ENCODE measurements at places on chromosomes 3 and 15.

DNA sequence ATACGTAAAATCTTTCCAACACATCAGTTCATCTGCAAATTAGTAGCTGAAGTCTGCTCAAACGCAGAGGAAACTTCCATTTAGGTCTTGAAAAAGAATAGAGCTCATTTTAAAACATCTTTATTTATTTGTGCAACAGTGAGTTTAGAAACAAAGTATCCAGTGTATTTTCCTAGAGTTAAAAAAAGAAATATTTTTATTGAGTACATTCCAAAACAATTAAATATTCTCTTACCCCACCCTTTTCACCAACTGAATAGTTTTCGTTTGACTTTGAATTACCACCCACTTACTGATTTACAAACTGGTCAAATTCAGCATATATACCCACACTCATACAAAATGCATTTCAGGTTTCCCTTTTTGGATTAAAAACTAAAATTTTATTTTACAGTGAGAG lies 104.7 kb downstream of the ZBTB20 start:
- DNase-seq: no peak

- DNase-seq: no peak
Measured at GRCh38 chr3:102174832-102175374, 259.9 kb upstream of the ZPLD1 start.

DNA sequence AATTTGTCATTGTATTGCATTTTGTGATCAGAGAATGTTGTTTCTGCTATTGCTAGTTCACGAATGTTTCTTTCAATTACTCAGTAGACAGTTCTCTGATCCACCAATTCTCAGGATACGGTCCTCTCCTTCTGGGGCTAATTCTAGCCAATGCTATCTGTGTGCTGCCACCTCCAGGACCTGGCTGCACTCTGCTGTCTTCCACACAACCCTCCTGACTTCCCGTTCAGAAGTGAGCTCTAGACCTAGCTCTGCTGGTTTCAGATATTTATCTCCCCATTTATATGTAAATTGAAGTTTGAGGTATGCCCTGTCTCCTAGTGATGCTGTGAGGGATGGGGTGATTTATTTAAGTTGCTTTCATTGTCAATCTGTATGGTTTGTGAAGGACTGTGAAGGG lies 21.7 kb upstream of the UBL7 start:
- DNase-seq: no peak

GRCh38 chr15:63729115-63729884 lies 104.4 kb downstream of the HERC1 start:
- DNase-seq: no peak

DNA sequence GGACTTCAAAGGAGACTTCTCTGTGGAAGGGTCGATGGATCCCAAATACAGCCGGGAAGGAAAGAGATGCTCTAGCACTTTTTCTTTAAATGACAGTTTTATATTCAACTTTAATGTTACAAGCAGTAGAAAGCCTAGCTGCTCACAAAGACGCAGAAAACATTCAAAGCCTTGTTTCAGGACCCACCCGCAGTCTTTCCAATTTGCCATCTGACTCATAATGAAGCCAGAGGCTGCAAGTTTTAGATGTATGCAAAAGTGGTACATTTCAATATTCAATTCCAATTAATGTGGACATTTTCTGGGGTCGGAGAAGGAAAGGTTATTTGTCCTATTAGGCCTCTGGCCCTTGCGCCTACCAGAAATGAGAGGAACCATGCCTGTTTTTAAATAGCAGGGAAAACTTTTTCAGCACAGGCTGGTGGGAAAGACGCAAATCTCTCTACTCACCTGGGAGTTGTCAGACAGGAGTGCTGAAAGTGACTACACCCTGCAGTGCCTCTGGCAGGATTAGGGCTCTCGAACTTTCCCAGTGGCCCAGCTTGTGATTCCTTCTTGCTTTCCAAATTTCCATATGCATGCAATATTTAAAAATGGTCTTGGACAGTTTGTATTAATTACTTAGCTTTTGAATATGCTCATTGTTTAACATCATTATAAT lies 117.4 kb upstream of the MBNL1 start:
- DNase-seq: no peak

DNA sequence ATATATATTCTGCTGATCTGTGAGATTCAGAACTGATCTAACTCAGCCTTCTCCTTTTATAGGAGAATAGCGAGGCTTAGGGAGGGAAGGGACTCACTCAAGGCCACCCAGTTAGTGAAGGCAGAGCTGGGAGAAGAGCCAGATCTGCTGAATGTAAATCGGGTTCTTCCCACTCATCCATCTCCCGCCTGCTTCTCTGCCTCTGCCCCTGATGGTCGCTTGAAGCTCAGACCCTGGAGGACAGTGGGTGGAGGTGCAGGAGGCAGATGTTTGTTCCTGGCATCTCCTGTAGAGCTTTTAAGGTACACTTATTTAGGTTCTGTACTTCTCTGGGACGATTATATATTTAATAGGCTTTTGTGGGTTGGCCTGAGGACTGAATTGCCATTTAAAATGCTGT lies 4.3 kb downstream of the PDIA5 start:
- DNase-seq: no peak

- no peak for DNase-seq
Measured at GRCh38 chr3:48474619-48475018, 28.1 kb downstream of the ATRIP start.

- DNase-seq: no peak
Measured at GRCh38 chr3:166029507-166029906, 192.3 kb upstream of the BCHE start.

GRCh38 chr3:129635656-129636055 lies 29.2 kb upstream of the PLXND1 start:
- no peak for DNase-seq

GRCh38 chr3:179630753-179631451 lies 21.9 kb upstream of the USP13 start:
- DNase-seq: no peak

DNA sequence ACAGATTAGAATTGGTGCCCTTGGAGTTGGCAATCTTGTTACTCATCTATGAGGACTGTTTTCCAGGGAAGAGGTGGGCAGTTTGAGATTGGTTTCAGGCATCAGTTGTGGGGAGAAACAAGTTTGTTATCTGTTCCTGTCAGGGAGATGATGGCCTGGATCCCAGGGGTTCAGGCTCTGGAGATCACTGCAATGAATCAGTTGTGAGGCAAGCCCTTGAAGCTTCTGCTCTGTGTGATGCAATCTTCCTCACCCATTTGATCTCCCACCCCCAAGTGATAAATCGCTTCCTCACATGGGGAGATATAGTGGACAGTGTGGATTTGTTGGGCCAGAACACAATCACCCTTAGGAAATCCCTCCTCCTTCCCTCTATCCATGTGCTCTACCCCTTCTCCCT lies 276.6 kb upstream of the LRTM1 start:
- DNase-seq: no peak

GRCh38 chr3:150760431-150761200 lies 2.4 kb downstream of the SIAH2 start:
- DNase-seq: no peak

DNA sequence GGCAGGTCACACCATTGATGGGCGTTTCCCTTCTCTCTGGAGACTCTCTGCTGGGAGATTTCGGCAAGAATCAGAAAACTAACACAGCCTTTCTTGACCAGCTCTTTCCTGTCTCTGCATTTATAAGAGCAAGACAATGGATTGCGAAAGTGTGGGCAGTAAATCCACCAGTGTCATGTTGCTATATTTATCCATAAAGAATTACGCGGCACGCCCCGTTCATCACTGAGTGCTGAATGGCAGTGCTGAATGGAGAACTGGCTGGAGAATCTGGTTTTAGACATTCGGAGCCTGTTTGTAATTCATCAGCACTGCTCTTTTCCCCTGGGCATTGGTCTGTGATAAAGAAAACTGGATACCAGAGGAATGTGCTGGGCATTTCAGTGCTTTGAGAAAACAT lies 2.0 kb upstream of the CEMIP start:
- DNase-seq: no peak

- no peak for DNase-seq
Measured at GRCh38 chr3:12832350-12833221, 8.8 kb downstream of the RPL32 start.

DNA sequence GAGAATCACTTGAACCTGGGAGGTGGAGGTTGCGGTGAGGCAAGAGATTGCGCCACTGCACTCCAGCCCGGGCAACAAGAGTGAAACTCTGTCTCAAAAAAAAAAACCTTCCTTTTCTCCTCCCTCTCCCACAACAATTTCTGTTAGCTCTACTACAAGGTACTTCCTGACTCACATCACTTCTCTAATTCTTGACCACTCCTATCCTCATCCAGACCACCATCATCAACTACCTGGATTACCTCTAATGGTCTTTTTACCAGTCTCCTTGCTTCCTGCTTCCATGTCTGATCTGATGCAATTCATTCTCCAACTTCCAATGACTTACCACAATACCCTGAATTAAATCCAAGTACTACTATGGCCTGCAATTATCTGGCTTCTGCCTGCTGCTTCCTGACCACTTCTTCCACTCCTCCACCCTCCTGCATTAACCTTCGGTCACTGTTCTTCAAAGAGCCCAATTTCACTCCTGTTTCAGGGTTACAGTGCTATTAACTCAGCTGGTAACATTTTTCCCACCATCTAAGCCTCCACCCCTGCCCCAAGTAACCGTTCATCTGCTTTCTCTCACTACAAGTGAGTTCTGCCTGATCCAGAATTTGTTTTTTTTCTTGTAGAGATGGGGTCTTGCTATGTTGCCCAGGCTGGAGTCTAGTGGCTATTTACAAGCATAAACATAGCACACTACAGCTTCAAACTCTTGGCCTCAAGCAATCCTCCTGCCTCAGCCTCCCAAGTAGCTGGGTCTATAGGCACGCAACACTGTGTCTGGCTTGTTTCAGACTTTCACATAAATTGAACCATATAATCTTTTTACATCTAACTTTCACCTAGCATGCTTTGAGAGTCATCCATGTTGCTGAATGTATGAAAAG lies 27.8 kb downstream of the DCAF1 start:
- DNase-seq: no peak

DNA sequence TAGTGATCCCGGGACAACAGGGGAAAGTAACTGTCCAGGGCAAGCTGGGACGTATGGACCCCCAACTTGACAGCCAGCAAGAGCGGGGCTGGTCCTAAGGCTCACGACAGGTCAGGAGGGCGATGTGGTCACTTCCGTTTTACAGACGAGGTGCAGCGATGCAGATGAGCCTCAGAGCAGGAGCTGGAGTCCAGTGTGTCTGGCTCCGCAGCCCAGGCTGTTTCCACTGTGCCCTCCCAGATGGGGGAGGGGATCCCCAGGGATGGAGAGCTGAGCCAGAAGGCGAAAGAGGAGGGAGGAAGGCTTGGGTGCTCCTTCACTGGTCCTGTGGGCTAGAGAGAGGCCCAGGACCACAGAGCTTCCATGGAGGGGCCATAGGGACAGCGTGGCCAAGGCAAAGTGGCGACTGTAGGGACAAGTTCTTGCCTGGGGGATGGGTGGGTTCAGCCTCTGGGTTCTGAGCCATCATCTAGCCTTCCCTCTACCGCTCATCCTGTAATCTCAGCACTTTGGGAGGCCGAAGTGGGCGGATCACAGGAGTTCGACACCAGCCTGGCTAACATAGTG lies 5.7 kb downstream of the SNX33 start:
- no peak for DNase-seq

- DNase-seq: no peak
Measured at GRCh38 chr3:64612916-64613526, 74.8 kb downstream of the ADAMTS9 start.

DNA sequence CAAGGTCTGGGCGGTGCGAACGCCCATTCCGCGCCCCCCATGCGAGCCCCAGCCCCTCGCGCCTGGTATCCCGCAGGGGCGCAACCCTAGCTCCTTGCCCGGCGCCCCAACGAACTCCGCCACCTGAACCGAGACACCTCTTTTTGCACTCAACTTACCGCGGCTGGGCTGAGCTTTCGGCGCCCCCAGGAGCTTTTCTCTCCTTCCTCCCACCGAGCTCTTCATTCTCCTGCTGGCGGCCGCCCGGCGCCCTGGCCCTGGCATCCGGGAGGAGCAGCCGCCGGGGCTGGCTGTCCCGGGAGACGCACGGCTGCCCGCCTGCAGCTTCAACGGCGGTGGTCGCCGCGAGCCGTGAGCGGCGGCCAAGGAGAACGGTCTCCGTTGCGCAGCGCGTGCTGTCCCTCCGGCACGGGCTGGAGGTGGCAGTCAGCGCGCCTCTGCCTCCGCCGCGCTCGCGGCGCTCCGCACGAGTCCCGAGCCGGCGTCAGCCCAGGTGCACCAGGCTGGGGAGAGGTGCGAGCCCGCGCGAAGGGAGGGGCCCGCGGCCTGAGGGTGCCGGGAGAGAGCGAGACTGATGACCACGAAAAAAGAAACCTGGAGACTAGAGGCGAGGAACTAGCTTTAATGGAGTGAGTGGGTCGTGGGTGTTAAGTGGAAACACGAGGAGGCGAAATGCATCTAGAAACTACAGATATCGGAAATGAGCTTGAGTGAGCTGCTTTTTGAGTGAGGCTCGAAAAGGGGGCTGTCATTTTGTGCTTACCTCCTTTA lies 621.5 kb upstream of the ZNF385D start:
- no peak for DNase-seq

GRCh38 chr3:129665024-129665768 lies 58.7 kb upstream of the PLXND1 start:
- DNase-seq: no peak

- no peak for DNase-seq
Measured at GRCh38 chr3:51937611-51938450, 3.9 kb downstream of the RRP9 start.

DNA sequence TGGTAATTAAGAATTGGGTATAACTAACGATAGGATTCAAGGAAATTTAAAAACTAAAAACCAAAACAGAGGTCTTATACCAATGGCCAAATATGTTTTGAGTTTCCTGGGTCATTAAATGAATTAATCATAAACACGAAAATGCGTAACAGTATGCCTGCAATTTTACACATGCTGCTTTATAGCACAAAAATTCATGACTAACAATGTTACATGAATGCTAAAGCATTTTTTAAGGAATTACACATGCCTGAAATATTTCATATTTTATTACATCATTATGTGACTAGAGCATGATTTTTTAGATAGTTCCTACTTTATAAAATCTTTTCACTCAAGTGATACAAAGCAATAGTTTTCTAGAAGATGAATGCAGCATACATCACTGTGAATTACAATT lies 74.7 kb downstream of the ZNF148 start:
- DNase-seq: no peak

- no peak for DNase-seq
Measured at GRCh38 chr3:184430940-184431339, 51.1 kb downstream of the CHRD start.

DNA sequence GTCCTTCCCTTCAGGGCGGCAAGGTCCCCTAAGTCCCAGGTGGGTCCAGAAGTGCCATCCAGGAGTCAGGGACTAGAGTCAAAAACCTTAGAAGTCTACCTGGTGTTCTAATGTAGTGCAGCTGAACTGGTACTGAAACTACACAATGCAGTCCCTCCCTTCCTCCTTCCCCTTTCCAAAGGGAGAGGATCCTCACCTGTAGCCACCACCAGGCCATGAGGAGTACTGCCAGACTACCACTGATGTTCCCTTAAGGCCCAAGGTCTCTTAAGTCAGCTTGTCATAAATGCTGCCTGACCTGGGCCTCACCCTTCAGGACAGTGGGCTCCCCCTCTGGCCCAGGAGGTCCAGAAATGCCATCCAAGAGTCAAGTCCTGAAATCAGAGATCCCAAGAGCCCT lies 98.9 kb downstream of the ULK4 start:
- DNase-seq: no peak

Measured in effector memory CD4-positive, alpha-beta T cell (primary cell).